ENCODE measurements at places on chromosomes 11 and 22.

- DNase-seq: no peak
Observed at GRCh38 chr11:122108192-122108799, 7.7 kb downstream of the BLID start.

DNA sequence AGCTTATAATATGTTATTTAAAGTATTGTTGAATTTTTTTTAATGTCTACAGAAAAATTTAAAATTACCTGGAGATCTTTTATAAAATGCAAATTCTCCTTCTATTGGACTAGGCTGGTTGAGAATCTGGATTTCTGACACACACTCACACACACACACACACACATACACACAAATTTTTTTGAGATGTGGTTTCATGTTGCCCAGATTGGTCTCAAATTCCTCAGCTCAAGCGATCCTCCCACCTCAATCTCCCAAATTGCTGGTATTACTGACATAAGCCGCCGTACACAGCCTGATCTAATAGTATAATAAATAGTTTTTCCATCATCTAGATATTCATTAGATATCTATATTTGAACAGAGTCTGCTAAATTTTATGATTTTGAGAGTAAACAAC is 4.5 kb upstream of the RFPL1 start:
- DNase-seq: no peak

DNA sequence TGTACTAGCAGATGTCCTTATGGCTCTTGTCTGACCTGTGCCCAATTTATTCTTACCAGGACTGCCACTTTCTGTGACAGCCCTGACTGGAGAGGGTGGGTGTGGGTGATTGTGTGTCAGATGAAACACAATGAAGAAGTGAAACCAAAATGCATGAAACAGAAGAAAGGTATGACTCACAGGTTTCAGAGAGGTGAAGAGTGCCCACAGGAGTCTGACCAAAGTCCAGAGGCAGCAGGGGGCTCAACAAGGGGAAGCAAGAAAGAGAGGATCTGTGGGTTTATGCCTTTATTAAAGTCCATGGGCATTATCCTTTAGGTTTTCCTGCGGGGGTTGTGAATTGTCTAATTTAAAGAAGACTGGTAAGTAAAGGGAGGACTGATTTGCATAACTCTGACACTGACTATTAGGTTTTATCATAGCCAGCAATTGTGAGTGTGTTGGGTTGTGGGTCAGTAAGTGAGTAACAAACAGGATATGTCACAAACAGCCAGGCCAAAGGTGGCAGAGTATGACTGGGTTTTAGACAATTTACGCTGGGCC is 3.9 kb upstream of the OR4C6 start:
- no peak for DNase-seq

DNA sequence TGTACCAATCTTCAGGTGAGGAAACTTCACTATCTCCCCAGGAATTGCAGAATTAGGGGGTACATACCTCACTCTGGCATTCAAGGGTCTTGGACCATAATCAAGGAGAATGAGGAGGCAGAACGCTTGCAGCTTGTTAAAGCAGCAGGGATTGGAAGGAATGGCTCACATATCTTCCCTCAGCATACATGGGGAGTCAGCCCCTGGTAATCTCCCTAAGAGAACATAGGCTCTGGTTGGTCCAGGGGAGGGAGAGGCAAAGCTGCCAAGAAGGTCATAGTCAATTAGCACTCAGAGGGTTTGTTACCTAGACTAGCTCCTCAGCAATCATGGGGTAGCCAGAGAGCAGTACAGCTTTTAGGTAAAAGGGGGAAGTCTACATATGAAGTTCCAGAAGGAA is 256.8 kb downstream of the INSC start:
- DNase-seq: no peak

DNA sequence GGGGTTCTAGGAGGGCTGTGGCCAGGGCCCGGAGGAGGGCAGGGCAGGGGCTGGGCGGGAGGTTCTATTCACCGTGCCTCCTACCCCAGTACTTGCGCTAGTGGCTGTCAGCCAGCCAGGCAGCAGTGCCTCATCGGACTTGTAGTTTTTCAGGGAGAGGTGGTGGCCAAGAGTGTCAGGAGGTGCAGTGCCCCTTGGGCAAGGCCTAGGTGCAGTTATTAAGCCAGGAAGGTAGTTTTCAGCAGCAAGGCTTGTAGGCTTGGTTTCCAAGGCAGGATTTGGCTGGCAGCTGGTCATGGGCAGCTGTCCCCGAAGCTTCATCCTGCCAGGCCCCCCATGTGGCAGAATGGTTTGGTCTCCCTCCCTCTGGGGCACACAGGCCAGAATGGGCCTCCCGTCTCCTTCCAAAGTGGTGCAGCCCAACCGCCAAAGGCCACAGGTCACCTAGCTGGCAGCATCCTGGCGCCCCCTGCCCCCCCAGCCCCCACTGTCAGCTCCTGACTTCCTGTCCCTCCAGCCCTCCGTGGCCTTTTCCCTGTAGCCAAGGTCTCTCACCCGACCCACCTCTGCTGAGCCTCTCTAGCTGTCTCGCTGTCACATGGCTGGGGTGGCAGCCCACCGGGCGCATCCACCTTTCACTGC is 8.5 kb downstream of the CCDC88B start:
- DNase-seq: no peak

DNA sequence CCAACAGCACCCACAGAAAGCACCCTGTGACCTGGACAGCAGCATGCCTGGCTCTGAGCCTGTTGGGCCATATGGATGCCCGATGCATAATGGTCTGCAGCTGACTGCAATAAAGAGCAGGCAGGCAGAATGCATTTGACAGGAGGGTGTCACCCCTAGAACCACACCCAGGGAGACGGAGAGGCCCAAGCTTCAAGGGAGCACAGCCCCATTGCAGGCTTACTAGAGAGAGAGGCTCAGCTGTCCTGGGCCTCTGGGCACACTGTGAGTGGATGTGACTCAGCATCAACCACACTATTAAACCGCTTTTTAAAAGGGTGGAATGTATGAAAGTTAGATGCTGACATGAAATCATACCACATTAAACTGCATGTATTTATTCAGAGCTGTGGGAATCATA is 365.3 kb downstream of the CTTN start:
- no peak for DNase-seq

DNA sequence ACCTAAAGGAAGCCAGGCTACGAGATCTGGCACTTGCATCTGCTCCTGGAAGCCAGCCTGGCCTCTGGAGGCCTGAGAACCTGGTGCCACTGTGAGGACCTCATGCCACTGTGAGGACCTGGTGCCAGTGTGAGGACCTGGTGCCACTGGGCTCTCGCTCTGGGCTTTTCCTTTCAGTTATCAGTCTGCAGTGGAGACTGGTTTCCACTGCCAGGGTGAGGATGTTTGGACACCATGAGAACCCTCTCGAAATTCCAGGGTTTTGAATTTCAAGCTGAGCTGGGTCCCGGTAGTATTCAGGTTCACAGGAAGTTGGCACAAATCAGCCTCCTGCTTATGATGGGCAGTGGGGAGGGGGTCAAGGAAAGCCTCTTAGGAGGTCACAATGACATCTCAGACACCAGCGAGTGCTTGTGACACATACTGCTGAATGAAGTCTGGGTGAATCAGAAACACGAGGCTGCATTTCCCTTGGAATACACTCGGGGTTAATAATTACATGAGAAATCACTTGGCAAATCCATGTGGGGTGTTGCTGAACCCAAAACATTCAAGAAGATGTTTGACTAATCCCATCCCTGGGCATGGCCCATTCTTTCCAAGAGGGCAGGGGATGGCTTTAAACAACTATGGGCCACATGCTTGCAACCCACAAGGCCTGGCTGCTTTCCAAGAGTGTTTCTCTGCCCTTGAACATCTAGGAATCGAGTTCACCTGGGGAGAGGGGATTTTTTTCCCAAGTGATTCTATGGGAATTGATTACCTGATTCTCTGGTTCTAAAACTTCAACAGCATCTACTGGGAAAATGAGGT is 60.2 kb downstream of the LINC01488 start:
- no peak for DNase-seq

DNA sequence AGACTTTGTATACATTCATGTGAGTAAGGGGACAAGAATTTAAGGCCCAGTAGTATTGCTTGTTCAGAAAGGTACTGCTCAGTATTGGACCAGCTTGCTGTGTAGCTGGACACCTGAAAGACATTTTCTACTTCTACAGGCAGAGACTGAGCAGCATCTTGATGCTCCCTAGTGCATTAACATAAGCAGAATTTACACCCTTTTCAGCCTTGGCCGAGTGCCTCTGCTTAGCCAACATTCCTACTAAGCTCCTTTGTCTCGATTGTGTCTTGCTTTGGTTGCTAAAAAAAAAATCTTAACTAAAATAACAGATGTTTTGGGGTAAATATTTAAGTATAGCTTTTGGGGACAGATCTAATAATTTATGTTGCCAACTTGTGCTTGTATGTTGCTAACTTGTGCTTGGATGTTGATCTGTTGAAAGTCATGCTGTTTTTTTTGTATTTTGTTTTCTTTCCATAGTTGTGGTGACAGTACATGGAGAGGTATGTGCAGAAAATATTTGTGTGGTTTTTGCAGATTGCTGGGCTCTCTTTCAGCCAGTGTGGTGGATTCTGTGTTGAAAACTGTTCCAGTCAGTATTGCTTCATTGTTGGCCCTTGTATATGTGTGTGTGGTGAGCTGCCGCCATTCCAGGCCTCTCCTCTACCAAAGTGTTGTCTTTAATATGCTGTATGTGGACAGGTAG is 3.7 kb downstream of the PTS start:
- no peak for DNase-seq

DNA sequence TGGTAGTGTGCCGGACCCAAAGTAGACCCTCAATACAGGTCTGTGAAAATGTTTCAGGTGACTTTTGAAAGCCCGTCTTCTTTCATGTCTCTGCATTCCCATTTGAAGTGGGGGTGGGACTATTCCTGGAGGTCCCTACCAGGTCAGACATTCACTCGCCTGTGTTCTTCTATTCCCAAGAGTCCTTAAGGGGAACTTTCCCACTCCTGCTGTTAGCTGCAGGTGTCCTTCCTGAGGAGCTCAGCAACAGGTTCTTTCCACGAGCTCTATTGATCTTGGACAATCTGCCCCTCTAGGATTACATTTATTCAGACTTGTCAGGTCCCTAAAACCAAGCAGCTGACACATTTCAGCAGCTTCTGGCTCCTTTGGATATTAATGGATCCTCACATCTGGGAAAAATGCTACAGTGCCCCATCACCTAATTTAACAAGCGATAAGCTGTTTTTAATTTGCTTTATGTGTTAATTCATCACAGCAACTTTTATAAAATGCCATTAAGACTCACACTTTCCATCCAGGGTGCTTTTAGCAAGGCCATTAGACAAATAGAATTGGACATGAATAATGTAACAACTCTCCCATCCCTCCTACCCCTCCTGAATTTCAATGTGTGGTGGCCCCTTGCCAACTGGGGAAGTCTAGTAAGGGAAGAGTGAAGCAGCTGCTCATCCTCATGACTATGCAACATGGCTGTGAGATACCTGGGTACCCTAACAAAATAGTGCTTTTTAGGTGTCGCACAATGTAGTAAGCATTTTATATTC is 259.5 kb upstream of the CCDC90B start:
- DNase-seq: no peak

Data from stimulated activated CD4-positive, alpha-beta T cell treated with anti-CD3 and anti-CD28 coated beads, Interleukin-4, amount 100 ng/mL, for 1 hour (primary cell).